ENCODE measurements at places on chromosomes 4 and X. TPM values are rescaled to one million over a fixed set of nuclear protein-coding genes. Genes with fewer than 3 reads are reported as not detected.
A peak's percentile ranks its signal among the peaks of the same experiment; 100 is the strongest.

GRCh38 chr4:126958482-126958881, 674.3 kb upstream of the INTU start:
- no peak overlapping the region for H3K4me3 ChIP-seq
- no peaks in the 10 kb centered on the region for H3K4me1 ChIP-seq
- DNase-seq, result no peak
- no peaks in the 10 kb centered on the region for H3K27me3 ChIP-seq
- H3K36me3 ChIP-seq, result no peaks in the 10 kb centered on the region

MAGEA4 gene
- not detected for total RNA-seq

DNA sequence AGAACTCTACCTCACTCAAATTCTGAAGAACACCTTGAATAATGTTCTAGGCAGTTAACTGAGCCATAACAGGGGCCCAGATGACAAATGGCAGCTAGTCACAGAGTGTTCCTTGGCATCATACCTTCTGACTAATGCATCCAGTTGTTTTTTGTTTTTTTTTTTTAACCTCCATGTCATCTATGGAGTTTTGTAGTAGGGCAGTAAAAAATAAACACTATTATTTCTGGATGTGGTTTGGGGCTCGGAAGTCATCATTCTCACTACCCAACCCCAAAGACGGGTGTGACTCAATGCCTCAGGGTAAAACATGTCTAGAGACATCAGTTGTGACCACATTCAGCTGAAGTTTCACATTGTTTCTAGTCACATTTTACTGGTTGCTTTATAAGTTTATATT, 31.2 kb upstream of the MCF2 start:
- no peak for DNase-seq
- no peak overlapping the region for H3K27ac ChIP-seq
- H3K36me3 ChIP-seq, result no peaks in the 10 kb centered on the region
- peaks cover 4% of the 10 kb centered on the region for H3K27me3 ChIP-seq
- H3K4me3 ChIP-seq, result no peak overlapping the region

MAGEE2 gene
- not detected for total RNA-seq

DNA sequence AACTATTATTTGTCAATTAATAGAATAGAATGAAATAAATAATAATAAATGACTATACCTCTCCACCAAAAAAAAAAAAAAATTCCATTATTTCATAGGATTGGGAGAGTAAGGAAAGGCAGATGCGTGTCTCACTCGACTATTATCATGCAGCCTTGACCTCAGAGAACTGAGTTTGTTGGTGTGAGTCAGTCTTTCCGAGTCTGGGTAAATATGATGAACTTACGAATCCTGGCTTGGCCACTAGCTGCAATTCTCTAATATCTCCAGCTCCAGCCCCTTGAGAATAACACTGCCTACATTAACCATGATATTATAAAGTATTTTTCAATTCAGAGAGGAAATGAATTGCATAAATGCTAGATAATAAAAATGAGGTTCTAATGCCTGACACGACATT, 46.6 kb upstream of the DHX15 start:
- no peak overlapping the region for H3K27ac ChIP-seq
- H3K27me3 ChIP-seq, result no peaks in the 10 kb centered on the region
- no peaks in the 10 kb centered on the region for H3K36me3 ChIP-seq
- no peak overlapping the region for H3K4me3 ChIP-seq
- no peaks in the 10 kb centered on the region for H3K4me1 ChIP-seq
- DNase-seq, result no peak

- no peak overlapping the region for H3K4me3 ChIP-seq
- DNase-seq, result no peak
- no peaks in the 10 kb centered on the region for H3K36me3 ChIP-seq
Observed at GRCh38 chrX:110983024-110983423, 113.0 kb upstream of the PAK3 start.

RIPPLY1 gene
- total RNA-seq, result 0.66 TPM

- no peaks in the 10 kb centered on the region for H3K4me1 ChIP-seq
- DNase-seq, result no peak
- H3K27ac ChIP-seq, result no peak overlapping the region
- no peaks in the 10 kb centered on the region for H3K27me3 ChIP-seq
Observed at GRCh38 chr4:102497986-102498385, 3.2 kb upstream of the NFKB1 start.

SYN1 gene
- not detected for total RNA-seq

GRCh38 chr4:160894809-160895208, 1269.0 kb downstream of the FSTL5 start:
- H3K4me1 ChIP-seq, result no peaks in the 10 kb centered on the region
- DNase-seq, result no peak
- H3K27me3 ChIP-seq, result no peaks in the 10 kb centered on the region
- peaks cover 4% of the 10 kb centered on the region for H3K36me3 ChIP-seq
- no peak overlapping the region for H3K27ac ChIP-seq

PPP2R3B gene
- total RNA-seq, result 23.3 TPM

GRCh38 chr4:152340818-152341217, 195.1 kb downstream of the FBXW7 start:
- no peak for DNase-seq
- no peak overlapping the region for H3K27ac ChIP-seq
- H3K4me1 ChIP-seq, result no peaks in the 10 kb centered on the region
- no peak overlapping the region for H3K4me3 ChIP-seq
- H3K36me3 ChIP-seq, result no peaks in the 10 kb centered on the region

GRCh38 chr4:8664976-8665375, 72.4 kb downstream of the CPZ start:
- no peaks in the 10 kb centered on the region for H3K4me1 ChIP-seq
- no peak for DNase-seq
- no peak overlapping the region for H3K4me3 ChIP-seq
- no peaks in the 10 kb centered on the region for H3K36me3 ChIP-seq
- H3K27me3 ChIP-seq, result peaks cover 18% of the 10 kb centered on the region

DNA sequence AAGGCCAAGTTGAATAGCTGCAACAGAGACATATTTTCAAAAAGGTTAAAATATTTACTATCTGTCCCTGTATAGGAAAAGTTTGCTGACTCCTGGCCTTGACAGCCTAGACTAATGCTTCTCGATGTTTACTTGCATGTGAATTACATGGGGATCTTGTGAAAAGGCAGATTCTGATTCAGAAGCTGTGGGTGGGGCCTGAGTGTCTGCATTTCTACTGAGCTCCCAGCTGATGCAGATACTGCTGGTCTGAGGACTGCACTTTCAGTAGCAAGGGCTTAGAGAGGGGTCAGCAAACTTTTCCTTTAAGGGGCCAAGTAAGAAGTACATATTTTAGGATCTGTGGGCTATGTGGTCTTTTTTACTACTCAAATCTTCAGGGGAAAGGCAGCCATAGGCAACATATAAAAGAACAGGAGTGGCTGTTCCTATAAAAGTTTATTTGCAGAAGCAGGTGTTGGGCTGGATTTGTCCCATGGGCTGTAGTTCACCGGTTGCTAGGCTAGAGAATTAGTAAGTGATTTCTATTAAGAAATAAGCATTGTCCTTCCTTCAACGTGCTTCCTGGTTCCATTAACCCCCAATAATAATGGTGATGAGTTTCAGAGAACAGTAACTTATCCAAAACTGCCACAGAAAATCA, 97.2 kb upstream of the PDE5A start:
- H3K27me3 ChIP-seq, result no peaks in the 10 kb centered on the region
- no peak for DNase-seq
- no peak overlapping the region for H3K4me3 ChIP-seq
- no peaks in the 10 kb centered on the region for H3K4me1 ChIP-seq
- H3K36me3 ChIP-seq, result no peaks in the 10 kb centered on the region

- no peak for DNase-seq
- H3K4me1 ChIP-seq, result no peaks in the 10 kb centered on the region
- no peak overlapping the region for H3K27ac ChIP-seq
- H3K4me3 ChIP-seq, result no peak overlapping the region
Observed at GRCh38 chr4:25896776-25897539, 17.1 kb upstream of the SMIM20 start.

DNA sequence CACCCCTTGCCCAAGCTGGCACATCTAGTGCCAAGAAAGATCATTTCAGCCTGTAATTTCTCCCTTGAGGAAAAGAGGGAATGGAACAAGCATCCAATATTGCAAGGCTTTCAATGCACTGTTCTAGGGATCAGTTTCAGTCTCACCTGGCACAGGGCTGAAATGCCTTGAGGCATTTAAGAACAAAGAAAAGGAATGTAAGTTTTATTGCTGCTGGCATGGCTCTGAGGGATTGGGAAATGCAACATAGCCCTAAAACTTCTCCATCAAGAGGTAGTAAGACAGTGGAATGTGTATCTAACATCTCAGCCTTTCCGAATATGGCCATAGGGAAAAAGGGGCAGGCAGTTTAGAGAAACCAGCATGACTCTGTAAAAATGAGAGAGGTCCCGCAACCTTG, 732.6 kb upstream of the LCORL start:
- H3K4me1 ChIP-seq, result no peaks in the 10 kb centered on the region
- H3K27me3 ChIP-seq, result no peaks in the 10 kb centered on the region

USP17L12 gene
- not detected for total RNA-seq

GRCh38 chr4:112168719-112169500, 23.7 kb downstream of the FAM241A start:
- DNase-seq, result no peak
- no peaks in the 10 kb centered on the region for H3K4me1 ChIP-seq
- no peak overlapping the region for H3K27ac ChIP-seq
- no peaks in the 10 kb centered on the region for H3K36me3 ChIP-seq

UGT2B10 gene
- not detected for total RNA-seq

DNA sequence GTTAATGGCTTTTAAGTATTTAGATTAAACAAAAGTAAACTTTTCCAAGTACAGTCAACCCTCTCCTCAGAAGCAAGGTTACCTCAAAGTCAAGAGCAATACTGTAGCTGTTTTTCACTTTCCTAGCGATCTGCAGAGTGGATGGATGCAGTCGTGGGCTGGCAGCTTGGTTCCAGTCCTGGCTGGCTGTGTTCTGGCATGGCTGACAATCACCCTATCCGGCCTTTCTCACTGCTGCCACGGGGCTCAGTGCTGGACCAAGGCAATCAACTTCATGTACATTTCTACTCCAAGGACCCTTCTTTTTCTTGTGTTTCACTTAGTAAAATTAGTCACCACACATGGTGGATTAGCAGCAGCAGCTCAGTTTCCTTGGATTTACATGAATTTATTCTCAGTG, 208.3 kb downstream of the GABRB1 start:
- no peaks in the 10 kb centered on the region for H3K27me3 ChIP-seq
- no peaks in the 10 kb centered on the region for H3K4me1 ChIP-seq
- no peaks in the 10 kb centered on the region for H3K36me3 ChIP-seq
- no peak overlapping the region for H3K27ac ChIP-seq
- no peak for DNase-seq

- H3K27me3 ChIP-seq, result no peaks in the 10 kb centered on the region
- no peaks in the 10 kb centered on the region for H3K36me3 ChIP-seq
- H3K4me1 ChIP-seq, result no peaks in the 10 kb centered on the region
- H3K27ac ChIP-seq, result no peak overlapping the region
- H3K4me3 ChIP-seq, result peak overlapping the region; percentile 47
- no peak for DNase-seq
Observed at GRCh38 chr4:15906020-15906443, 32.5 kb downstream of the FGFBP1 start.
